ENCODE measurements at places on chromosomes 7 and 10.

DNA sequence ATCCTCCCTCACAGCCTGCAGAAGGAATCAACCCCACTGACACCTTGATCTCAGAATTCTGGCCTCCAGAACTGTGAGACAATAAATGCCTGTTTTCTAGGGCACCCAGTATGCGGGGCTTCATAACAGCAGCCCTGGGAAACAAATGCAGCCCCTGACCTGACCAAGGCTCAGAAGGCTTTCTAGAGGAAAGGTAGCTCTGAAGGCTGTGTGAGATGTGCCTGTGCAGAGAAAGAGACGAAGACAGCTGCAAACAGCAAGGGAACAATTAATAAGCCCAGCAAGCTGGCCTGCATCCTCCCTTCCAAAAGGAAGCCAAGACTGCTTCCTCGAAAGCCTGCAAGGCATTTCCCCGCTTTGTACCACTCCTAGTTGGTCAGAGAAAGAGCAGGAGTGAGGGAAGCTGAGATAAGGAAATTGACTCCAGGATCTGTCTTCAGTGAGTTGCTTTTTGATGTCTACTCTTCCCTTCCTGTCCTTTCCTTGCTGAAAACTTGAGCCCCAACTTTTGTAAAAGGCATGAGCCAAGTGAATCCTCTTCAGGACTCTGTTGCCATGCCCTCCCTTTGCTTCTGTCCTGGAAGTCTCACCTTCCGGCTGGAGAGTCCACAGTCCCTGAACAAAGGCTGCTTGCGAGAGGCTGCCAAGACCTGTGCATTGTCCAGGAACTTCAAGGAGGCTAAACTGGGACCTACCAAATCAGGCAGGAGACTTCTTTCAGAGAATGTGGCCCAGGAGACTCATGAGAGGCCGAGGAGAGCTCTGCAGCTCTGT lies 71.2 kb upstream of the ARID5B start:
- DNase-seq, result no peak

DNA sequence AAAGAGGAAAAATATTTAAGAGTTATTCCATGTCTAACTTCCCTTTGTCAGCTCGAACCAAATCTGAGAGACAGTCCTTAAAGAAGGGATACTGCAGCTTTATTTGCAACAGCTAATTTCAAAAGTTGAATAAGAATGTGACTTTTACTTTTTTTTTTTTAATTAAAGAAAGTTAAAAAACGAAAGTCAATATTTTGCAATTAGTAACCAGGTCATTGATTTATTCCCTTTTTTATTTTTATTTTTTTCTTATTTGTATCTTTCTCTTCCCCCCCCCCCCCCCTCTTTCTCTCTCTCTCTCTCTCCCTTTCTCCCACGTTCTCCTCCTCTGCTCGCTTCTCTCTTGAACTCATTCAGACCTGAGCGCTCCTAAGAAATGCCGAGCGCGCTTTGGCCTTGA lies 209.5 kb downstream of the TCF7L2 start:
- no peak for DNase-seq

DNA sequence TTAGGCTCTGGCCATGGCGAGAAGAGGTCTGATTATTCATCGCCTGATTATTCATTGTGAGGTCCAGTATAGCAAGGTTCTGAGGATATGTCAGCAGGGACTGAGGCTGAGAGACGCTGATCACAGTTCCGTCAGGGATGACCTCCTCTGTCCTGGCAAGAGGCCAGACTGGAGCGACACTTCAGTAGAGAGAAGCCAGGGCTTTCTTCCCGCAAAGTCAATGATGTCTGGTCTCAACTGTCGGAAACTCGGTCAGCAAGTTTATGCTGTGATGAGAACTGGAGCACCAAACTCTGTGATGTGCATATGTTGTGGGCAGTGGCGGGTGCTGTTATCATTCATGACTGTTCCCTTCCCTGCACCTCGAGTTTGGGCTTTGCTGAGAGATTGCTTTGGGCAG lies 29.0 kb upstream of the GNA12 start:
- DNase-seq, result no peak

- DNase-seq, result no peak
Measured at GRCh38 chr10:31771331-31771831, 157.2 kb downstream of the ARHGAP12 start.

DNA sequence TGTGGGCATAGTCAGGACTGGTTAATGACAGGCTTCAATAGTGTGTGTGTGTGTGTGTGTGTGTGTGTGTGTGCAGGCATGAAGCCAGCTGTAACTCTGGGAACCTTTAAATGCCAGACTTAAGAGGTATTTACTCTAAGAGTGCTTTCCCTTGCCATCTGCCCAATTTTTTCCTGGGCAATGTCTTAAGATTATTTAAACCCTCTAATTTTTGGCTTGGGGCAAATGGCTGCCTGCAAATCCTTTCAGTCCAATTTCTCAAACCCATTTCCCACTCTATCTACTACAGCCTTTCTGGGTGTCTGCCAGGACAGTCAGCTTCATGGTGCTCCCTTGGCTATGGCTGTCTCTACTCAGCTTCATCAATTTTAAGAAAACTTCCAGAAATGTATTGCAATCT lies 62.6 kb upstream of the C1GALT1 start:
- no peak for DNase-seq

DNA sequence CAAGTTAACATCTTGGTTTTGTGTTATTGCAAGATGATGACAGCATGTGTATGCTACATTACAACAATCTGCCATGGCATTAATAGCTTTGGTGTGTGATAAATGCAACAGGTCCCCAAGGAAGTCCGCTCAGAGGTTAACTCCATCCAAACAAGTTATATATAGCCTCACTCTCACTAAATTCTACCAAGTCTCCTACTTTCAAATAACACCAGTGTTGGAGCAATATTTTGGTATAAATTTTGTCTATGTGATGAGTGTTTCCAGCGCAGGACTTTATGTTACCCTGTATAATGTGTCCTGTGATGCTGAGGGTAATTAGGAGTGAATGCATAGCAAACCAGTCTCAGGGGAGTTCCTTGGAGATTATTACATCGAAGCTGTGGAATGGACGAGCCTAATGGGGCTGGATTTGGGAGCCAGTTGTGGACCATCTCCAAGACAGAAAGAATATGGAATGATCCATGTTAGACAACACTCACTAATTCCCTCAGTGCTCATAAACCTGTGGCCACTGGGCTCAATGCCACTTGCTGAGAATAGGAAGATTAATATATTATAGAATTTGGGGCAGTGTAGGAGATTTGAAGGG lies 127.6 kb upstream of the CXCL12 start:
- DNase-seq, result no peak

DNA sequence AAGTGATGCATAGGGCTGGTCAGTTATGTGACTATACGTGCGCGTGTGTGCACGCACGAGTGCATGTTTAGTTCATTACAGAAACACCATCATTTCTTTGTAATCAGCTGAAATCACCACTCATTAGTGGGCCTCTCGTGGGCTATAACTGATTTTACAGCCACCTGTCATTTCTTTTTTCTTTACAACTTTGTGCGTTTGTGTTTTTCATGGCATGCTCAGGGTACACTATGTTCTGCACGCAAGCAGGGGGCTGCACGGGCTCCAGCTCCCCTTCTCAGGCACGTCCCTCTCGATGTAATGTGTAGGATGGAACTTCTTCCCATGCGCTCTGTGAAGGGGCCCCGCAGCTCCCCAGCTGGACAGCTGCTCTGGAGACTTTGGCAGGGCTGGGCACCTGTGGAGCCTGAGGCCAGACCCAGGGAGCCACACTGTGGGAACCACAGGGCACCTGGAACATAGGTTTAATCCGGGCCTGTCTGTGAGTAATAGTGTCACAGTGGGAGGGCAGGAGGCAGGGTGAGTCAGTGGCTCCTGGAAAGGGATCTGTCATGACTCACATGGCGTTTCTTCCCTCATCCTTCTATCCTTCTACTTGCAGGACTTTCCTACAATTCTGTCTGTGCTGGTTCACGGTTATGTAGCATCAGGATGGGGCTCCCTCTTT lies 4.9 kb downstream of the GCK start:
- DNase-seq, result no peak

- DNase-seq, result no peak
Measured at GRCh38 chr7:690478-691360, 35.8 kb upstream of the DNAAF5 start.

DNA sequence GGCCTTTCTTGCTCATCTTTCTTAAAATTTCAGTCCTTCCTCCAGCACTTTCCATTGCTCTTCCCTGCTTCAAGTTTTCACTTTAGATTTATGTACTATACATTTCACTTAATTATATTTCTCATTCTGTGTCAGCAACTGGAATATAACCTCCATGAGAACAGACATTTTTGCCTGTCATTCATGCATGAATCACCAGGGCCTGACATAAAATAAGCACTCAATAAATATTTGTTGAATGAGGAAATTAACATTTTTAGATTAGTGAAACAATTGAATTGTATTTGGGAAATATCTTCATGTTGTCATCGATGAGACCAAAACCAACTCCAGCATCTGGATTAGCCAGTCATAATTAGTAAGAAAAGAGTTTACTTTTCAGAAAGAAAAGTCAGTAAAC lies 6.1 kb downstream of the SAMD9L start:
- no peak for DNase-seq
